ENCODE measurements at places on chromosomes 12 and 14.

GRCh38 chr12:22118238-22118790 is 72.3 kb downstream of the CMAS start:
- DNase-seq, result no peak

DNA sequence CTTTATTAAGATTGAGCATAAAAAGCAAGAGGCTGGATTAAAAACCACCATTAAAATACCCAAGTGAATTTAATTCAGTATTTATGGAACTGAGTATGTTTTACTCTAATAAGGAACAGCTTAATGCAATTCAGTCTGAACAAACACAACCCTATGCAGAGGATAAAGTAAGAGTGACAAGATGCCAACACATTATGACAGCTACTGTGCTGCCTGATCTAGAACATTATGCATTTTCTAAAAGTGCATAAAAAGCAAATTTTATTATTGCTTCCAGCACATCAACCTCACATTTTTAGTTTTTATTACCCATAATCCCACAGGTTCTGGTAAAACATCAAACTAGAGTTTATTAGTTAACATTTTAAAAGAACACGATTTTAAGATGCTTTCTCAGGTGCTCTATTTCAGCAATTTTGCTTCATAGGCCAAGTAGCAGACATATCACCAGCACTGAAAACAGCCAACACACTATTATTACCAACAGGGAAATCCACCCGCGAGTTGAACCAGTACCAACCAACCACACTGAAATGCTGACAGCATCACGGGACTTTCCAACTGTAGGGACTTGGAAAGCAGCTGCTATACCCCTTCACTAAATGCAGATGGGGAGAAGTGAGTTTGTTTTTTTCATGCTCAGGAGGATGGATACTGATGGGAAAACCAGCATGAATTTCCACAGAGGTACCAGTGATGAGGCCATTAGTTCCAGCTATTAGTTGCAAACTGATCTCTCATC is 372.1 kb downstream of the KCNH5 start:
- no peak for DNase-seq

GRCh38 chr12:104877103-104877705 is 80.9 kb downstream of the SLC41A2 start:
- no peak for DNase-seq

- no peak for DNase-seq
These were observed 82.1 kb upstream of the FUT8 start for GRCh38 chr14:65330416-65330815.

DNA sequence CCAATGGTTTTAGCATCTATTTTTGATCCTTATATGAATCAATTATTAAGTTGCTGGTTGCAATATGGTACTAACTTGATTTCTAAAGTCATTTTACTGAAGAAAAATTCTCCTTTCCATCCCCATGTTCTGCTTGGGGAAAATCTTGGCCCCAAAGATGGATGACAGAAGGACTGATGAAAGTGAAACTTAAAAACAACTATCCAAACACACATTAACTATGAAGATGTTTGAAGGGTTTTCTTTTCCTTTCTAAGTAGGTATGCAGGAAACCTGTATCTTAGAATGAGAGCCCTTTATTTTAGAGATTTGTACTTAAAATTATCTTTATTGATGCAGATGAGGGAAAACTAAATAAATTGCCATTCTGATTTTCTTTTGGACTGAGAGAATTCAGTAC is 5.9 kb downstream of the C12orf71 start:
- no peak for DNase-seq

- no peak for DNase-seq
These were observed 463.5 kb upstream of the PDE3A start for GRCh38 chr12:19904819-19905218.

GRCh38 chr12:4615667-4616066 is 33.2 kb downstream of the AKAP3 start:
- no peak for DNase-seq

- no peak for DNase-seq
These were observed 104.3 kb upstream of the DACT1 start for GRCh38 chr14:58533446-58533845.

GRCh38 chr14:65019944-65020566 is 33.4 kb downstream of the FNTB start:
- DNase-seq, result no peak

DNA sequence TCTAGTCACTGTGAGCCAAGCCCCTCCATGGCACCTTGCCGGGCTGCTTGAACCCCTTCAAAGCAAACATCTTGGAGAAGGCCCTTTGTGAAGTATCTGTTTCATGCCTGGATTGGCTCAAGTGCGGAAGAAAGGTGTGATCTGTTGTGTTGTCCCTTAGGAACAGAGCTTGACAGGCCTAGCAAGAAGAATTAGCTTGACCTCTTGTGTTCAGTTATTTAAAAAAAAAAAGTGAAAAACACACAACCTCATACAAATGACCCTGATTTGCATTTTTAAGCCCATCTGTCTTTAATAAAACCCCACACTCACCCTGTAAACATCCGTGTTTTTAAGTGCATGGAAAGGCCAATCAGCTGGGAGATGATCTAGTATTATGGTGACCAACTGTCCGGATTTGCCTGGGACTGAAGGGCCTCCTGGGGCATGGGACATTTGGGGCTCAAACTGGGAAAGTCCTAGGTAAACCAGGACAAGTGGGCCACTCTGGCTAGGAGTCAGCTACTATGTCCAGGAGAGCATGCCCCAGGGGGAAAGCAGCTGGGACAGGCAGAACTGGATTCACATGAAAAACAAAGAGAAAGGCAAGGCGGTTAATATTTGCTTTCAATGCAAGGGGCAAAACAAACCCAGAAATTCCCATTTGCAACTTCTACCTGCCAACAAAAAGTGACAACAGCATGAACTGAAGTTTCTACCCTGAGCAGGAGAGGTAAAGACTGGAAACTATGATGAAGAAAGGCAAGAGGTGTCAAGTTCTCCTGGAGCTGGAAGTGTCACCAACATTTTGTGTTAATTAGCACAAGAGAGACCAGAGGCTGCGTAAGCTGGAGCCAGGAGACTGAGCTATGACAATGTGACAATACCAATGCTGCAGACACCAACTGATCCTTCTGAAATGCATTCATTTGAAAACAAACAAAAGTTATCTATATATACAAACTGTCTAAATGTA is 78.6 kb downstream of the CLMN start:
- DNase-seq, result no peak

GRCh38 chr12:43893670-43894069 is 57.8 kb downstream of the TMEM117 start:
- DNase-seq, result no peak

GRCh38 chr12:120237360-120238171 is 28.0 kb downstream of the PXN start:
- no peak for DNase-seq

DNA sequence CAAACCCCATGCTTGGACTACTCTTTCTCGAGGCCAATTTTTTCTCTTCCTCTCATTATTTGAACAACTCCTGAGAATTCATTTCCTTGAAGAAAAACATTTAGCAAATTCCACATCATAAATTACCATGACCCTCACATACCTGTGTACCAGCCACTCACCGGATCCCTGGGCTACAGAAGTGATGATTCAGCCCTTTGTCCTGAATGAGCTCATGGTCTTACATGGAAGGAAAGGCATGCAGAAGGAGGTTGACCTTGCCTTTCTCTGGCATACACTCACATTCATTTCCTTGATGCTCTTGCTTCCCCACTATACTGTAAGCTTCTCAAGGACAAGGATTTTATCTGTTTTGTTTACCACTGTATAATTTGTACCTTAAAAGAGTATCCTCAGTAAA is 191.5 kb downstream of the SLC5A8 start:
- no peak for DNase-seq

GRCh38 chr12:67792185-67792584 is 143.6 kb downstream of the DYRK2 start:
- no peak for DNase-seq

GRCh38 chr12:12723681-12724420 is 6.7 kb downstream of the CDKN1B start:
- DNase-seq, result no peak

GRCh38 chr12:460261-461230 is 807 bp downstream of the B4GALNT3 start:
- no peak for DNase-seq

GRCh38 chr14:31060253-31060875 is 34.2 kb upstream of the STRN3 start:
- no peak for DNase-seq

DNA sequence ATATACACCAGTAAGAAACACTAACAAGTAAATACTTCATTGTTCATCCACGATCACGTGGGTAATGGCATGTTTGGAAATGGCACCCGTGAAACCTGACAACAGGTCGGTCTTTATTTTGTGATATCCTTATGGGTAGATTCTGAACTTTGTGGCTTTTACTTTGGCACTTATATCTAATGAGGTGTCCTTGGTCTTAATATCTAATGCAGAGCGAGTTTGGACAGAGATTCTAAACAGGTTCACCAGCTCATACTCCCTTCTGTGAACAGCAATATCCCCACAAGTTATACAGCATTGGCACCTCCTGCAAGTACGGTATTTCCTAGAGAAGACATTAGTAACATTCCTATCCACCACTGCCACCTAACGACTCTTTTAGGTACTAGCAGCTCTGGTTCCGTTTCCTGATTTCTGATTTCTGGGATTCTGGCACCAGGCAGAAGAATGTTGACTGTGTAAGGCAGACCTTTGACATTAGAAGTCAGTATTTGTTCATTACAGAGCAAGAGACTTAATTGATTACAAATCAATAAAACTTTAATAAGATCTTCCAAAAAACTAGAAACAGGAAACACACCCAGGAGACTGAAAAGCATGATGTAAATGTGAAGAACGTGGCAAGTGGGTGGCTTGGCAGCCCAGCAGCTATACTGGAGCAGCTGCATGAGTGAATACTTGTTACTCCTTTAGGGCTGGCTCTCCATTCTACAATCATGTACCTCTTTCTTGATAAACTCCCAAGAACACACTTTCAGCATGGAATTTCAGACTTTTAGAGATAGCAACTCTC is 2.5 kb downstream of the ANG start:
- no peak for DNase-seq

DNA sequence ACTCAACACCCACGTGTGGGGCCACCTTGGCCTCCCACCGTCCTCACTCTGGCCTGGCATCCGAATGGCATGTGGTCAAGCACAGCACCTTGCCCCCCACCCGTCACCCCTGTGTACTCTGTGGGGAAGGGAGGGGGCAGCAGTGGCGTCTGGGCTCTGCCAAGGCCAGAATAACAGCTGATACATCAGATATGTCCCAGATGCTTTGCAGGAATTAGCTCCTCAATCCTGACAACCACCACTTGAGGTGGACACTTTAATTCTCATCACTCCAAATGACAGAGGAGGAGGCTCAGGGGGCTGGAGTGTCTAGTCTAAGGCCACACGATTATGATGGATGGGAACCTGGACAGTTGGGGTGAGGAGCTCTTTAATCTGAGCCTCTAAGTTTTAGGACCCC is 1.7 kb upstream of the KRT80 start:
- DNase-seq, result no peak

GRCh38 chr14:32784405-32784804 is 154.3 kb upstream of the NPAS3 start:
- no peak for DNase-seq

DNA sequence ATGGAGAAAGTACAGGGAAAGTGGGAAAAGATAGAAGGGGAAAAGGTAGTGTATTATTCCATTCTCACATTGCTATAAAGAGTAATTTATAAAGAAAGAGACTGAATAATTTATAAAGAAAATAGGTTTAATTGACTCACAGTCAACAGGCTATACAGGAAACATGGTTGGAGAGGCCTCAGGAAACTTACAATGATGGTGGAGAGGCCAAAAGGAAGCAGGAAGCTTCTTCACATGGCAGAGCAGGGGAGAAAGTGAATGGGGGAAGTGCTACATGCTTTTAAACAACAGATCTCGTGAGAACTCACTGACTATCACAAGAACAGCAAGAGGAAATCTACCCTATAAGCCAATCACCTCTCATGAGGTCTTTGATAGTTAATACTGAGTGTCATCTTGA is 725.0 kb upstream of the FLRT2 start:
- DNase-seq, result no peak

DNA sequence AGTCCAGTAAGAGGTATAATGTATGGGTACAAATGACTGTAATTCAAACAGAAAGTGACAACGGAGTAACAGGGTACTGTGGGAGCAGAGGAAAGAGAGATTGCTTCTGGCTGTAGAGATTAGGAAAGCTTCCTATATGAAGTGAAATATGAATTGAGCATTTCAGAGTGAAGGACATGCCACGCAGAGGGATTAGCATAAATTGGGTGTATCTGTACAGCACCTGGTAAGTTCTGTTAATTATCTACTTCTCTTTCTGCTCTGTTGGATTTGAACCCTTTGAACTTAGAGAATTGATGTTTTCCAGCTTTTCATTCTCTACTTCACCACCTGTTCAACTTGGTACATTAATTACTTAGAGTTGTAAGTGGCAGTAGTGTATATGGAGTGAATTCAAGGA is 8.8 kb downstream of the STK38L start:
- DNase-seq, result no peak

DNA sequence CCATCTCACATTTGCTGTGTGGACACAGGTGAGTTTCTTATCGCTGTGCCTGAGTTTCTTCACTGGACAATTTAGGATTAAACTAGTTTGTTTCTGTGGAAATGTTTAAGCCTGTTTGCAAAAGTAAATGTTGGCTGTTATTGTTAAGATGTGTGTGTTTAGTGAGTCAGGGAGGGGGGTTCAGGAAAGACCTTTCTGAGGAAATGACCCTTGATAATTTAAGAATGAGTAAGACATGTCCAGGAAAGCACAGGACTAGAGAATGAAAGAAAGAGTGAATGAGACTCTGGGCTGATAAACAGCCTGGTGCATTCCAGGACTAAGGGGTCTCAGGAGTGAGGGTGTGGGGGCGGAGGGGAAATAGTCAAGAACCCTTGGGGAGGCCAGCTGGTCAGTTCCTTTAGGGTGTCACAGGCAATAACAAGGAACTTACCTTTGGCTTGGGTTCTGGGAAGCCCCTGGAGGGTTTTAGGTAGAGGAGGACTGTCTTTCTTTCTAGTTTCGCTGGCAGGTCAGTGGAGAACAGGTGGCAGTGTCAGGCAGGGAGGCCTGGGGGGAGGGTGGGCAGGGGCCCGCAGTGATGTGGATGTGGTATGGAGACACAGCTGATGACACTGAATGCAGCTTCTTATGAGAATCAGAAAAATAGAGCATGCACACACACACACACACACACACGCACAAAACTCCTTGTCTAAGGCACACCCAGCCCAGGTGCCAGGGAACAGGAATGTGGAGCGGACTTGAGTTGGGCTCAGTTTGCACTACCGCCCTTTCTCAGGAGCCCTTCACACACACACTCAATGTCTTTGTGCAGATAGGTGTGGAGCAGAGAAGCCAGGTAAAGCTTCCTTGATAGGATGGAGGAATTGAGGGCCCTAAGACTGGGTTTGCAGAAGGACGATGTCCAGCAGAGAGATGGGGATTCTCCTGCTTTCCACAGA is 1005.5 kb downstream of the VRK1 start:
- DNase-seq, result no peak

Data from stimulated activated CD8-positive, alpha-beta memory T cell treated with anti-CD3 and anti-CD28 coated beads, Interleukin-4, amount 100 ng/mL, for 1 hour (primary cell).